GM23338 (cell line): ENCODE measurements at places on chromosomes 11 and 22. TPM values are rescaled to one million over a fixed set of nuclear protein-coding genes. Genes with fewer than 3 reads are reported as not detected.

Gene CALCA
- 1.9 and 2.6 TPM in 2 replicates for total RNA-seq

GRCh38 chr22:43566561-43567332 lies 154.9 kb downstream of the MPPED1 start:
- no peak for DNase-seq

DNA sequence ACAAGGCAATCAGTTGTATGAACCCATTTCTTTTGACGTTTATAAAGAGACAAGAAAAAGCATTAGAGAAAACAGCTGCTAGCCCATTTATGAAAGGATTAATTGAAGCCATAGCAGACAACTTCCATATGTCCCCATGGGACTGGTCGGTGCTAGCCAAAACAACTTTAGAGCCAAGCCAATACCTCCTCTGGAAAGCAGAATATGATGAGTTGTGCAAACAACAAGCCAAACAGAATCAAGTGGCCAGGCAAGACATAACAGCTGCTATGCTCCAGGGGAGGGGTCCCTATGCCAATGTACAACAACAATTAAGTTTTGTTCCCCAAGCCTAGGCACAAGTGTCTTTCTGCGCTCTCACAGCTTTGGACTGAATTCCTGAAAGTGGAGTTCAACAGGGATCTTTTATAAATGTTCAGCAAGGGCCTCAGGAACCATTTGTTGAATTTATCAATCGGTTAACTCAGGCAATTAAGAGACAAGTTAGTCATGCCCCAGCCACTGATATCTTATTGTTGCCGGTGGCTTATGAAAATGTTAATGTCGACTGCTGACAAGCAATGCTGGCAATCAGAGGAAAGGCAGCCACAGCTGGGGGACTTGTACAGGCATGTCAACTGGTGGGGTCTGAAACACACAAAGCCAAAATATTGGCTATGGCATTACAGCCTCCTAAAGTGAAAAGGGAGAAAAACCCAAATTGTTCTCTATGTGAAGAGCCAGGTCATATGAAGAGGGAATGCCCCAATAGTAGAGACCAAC lies 1593.1 kb upstream of the TENM4 start:
- DNase-seq: no peak

GRCh38 chr11:4560467-4560866 lies 15.5 kb downstream of the OR52M1 start:
- no peak for DNase-seq

Gene GRM5
- total RNA-seq: 0.23 and 0.45 TPM in 2 replicates

- peak; percentile 43 for DNase-seq
These were observed 626 bp upstream of the F2 start for GRCh38 chr11:46718155-46719019.

GRCh38 chr22:25364281-25364680 lies 144.8 kb downstream of the CRYBB2 start:
- no peak for DNase-seq

- no peak for DNase-seq
These were observed 9.1 kb downstream of the LINC01488 start for GRCh38 chr11:69490516-69490915.
